Osteocyte (in vitro differentiated cells): ENCODE measurements at places on chromosomes 2 and 18. TPM values are rescaled to one million over a fixed set of nuclear protein-coding genes. Genes with fewer than 3 reads are reported as not detected.
A peak's percentile ranks its signal among the peaks of the same experiment; 100 is the strongest.

Gene NGEF
- 0.26 and 0.27 TPM in 2 replicates for total RNA-seq

Gene PRLH
- not detected in 2 replicates for total RNA-seq

Gene UGT1A3
- total RNA-seq = not detected in 2 replicates

- H3K4me1 ChIP-seq = peaks cover 21% of the 10 kb centered on the region
- H3K27ac ChIP-seq = no peak overlapping the region
- no peak overlapping the region for H3K4me3 ChIP-seq
- DNase-seq = no peak
- H3K36me3 ChIP-seq = no peaks in the 10 kb centered on the region
These were observed 91.2 kb downstream of the SLC8A1 start for GRCh38 chr2:40360652-40361051.

Gene AGXT
- not detected in 2 replicates for total RNA-seq

- peak overlapping the region; percentile 79 for H3K27ac ChIP-seq
- no peaks in the 10 kb centered on the region for H3K27me3 ChIP-seq
- no peak overlapping the region for H3K4me3 ChIP-seq
These were observed 39.1 kb downstream of the ROCK2 start for GRCh38 chr2:11305338-11305737.

- no peak overlapping the region for H3K27ac ChIP-seq
- H3K27me3 ChIP-seq = no peaks in the 10 kb centered on the region
- H3K4me1 ChIP-seq = peaks cover 39% of the 10 kb centered on the region
- H3K4me3 ChIP-seq = no peak overlapping the region
- H3K36me3 ChIP-seq = peaks cover 23% of the 10 kb centered on the region
- no peak for DNase-seq
These were observed 154.9 kb downstream of the PRPF40A start for GRCh38 chr2:152562198-152562884.

GRCh38 chr2:80126596-80127189 lies 177.9 kb downstream of the LRRTM1 start:
- DNase-seq = no peak
- H3K36me3 ChIP-seq = no peaks in the 10 kb centered on the region
- no peaks in the 10 kb centered on the region for H3K4me1 ChIP-seq
- no peak overlapping the region for H3K27ac ChIP-seq
- H3K4me3 ChIP-seq = no peak overlapping the region

DNA sequence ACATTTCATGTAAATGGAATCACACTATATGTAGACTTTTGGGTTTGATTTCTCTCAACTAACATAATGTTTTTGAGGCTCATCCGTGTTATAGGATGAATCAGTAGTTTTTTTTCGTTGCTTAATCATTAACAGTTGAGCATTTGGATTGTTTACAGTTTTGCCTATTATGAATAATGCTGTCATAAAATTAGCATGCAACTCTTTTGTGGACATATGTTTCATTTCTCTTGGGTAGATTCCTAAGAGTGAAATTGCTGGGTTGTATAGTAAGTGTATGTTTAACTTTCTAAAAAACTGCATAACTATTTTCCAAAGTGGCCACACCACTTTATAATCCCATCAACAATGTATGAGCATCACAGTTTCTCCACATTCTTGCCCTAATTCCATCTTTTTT lies 7.7 kb upstream of the RHBDD1 start:
- H3K27me3 ChIP-seq = no peaks in the 10 kb centered on the region
- H3K27ac ChIP-seq = no peak overlapping the region
- no peaks in the 10 kb centered on the region for H3K36me3 ChIP-seq
- H3K4me3 ChIP-seq = no peak overlapping the region
- no peak for DNase-seq
- H3K4me1 ChIP-seq = no peaks in the 10 kb centered on the region

DNA sequence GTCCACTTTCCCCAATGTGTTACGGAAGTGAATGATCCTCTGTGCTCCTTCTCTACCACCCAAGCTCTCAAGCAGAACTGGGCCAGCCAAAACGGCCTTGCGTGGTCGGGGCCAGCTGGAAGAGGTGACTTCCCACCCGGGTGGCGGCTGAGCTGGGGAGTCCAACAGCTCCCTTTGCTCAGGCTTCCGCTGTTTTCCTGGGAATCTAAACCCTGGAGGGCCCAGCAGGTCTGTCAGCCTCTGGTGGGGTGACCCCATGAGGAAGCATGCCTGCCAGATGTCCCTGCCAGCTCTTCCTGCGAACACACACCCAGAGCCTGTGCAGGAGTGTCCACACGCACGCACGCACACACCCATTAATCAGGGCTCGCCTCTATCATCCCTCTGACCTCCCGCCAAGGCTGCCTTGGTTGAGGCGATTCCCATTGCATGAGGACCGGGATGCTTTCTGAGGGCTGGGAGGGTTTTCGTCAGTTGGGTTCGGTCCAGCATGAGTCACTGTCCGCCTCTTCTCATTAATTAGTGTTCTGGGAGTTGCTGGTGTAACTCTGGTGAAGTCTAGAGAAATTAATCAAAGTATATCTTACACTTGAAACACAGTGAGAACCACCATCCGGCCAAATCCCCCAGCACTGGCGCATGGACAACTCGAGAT lies 90.6 kb downstream of the TWIST2 start:
- H3K27me3 ChIP-seq = peaks cover 21% of the 10 kb centered on the region
- no peak overlapping the region for H3K27ac ChIP-seq
- H3K4me1 ChIP-seq = peaks cover 4% of the 10 kb centered on the region
- no peak overlapping the region for H3K4me3 ChIP-seq
- peak; percentile 64 for DNase-seq

GRCh38 chr2:36246320-36246990 lies 109.1 kb upstream of the CRIM1 start:
- DNase-seq = no peak
- no peaks in the 10 kb centered on the region for H3K36me3 ChIP-seq
- H3K4me3 ChIP-seq = no peak overlapping the region
- H3K27ac ChIP-seq = no peak overlapping the region

DNA sequence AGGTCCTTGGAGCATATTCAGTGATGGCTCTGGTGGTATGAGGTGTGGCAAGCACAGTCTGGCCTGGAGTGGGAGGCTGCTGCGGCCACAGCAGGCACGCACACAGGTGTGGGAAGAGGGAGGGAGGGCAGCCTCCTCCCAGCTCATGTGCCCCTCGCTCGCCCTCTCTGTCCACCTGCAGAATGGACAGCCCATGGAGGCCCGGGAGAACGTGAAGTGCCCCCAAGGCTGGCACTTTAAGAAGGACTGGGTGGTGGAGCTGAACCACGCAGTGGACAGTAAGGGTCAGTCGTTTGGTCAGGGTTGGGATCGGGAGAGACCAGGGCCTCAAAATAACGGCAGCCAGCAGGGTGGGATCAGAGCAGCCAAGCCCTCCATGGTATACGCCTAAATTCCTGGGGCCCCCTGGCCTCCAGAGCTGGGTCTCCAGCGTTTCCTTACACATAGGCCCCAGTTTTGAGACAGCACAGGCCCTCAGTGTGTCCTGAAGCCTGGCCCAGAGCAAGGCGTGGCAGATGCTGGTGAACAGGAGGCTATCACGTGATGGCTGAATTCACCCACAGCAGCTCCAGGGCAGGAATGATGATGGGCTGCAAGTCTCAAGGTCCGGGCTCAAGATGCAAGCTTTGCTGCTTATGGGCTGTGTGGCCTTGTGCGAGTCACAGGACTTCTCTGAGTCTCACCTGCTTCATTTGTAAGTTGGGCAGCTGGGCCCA lies 47.9 kb downstream of the FER1L5 start:
- H3K36me3 ChIP-seq = no peaks in the 10 kb centered on the region
- H3K27ac ChIP-seq = no peak overlapping the region
- peaks cover 2% of the 10 kb centered on the region for H3K4me1 ChIP-seq
- H3K4me3 ChIP-seq = no peak overlapping the region
- DNase-seq = no peak
- no peaks in the 10 kb centered on the region for H3K27me3 ChIP-seq

- no peak for DNase-seq
- H3K27me3 ChIP-seq = no peaks in the 10 kb centered on the region
- H3K27ac ChIP-seq = peak overlapping the region; percentile 52
- H3K4me3 ChIP-seq = no peak overlapping the region
These were observed 157.5 kb downstream of the ZEB2 start for GRCh38 chr2:144362401-144362800.

Gene IL36B
- not detected in 2 replicates for total RNA-seq

GRCh38 chr18:6712401-6712800 lies 17.1 kb upstream of the ARHGAP28 start:
- no peaks in the 10 kb centered on the region for H3K4me1 ChIP-seq
- H3K36me3 ChIP-seq = no peaks in the 10 kb centered on the region
- no peak overlapping the region for H3K27ac ChIP-seq
- DNase-seq = no peak
- no peak overlapping the region for H3K4me3 ChIP-seq

DNA sequence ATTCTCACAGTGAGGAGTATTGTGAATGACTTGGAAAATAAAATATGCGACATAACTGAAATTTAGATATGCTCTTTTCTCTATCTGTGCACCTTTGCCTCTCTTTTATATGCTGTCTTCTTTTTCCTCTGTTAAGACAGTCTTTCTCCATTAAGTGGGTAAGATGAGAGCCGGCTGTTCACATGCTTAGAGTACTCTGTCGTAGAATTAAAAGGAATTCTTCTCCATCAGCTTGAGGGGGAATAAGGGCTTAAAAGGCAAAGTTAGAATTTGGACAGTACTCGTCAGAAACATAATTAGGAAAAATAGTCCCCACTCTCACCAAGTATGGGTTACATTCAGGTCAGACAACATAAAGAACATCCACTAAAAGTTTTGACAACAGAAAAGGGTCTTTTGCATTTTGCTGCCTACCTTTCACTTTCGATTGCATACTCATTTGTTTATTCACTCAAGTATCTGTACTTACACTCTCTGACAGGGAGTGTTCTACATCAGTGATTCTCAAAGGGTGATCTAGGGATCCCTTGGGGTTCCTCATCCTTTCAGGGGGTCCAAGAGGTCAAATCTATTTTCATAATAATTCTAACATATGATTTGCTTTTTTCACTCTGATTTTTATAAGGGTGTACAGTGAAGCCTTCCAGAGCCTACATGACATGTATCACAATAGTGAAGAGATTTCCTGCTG lies 48.0 kb downstream of the ARHGAP15 start:
- no peak overlapping the region for H3K4me3 ChIP-seq
- H3K27me3 ChIP-seq = peaks cover 26% of the 10 kb centered on the region
- no peaks in the 10 kb centered on the region for H3K36me3 ChIP-seq

Gene PTPRN
- total RNA-seq = 0.24 TPM in 1 of 2 replicates, not detected in the other

Gene CD207
- not detected in 2 replicates for total RNA-seq

- H3K36me3 ChIP-seq = no peaks in the 10 kb centered on the region
- no peak for DNase-seq
- H3K27me3 ChIP-seq = peaks cover 29% of the 10 kb centered on the region
These were observed 77.8 kb upstream of the EHBP1 start for GRCh38 chr2:62627667-62628066.

GRCh38 chr2:239945751-239946561 lies 79.2 kb downstream of the NDUFA10 start:
- DNase-seq = no peak
- H3K4me3 ChIP-seq = no peak overlapping the region
- no peaks in the 10 kb centered on the region for H3K36me3 ChIP-seq
- H3K27ac ChIP-seq = no peak overlapping the region
- no peaks in the 10 kb centered on the region for H3K27me3 ChIP-seq

Gene ZAP70
- total RNA-seq = 0.44 and 1.1 TPM in 2 replicates

Gene TLX2
- not detected in 2 replicates for total RNA-seq
